Muscle of leg (tissue), 16 donors: ENCODE measurements at places on chromosomes 16 and 17. TPM values are rescaled to one million over a fixed set of nuclear protein-coding genes. Genes with fewer than 3 reads are reported as not detected.

The CES5A gene
- total RNA-seq = not detected

The NPIPB8 gene
- 0.71 TPM for total RNA-seq

The NPIPA7 gene
- 2.7 TPM for total RNA-seq

The GNG13 gene
- not detected for total RNA-seq

The SCIMP gene
- 0.89 TPM for total RNA-seq

The CDH13 gene
- 47.9 TPM for total RNA-seq

GRCh38 chr16:30927789-30928378, 4.5 kb downstream of the FBXL19 start:
- peak; percentile 88 for DNase-seq

GRCh38 chr16:88772871-88773811, 11.9 kb downstream of the PIEZO1 start:
- peak; percentile 90 for DNase-seq

DNA sequence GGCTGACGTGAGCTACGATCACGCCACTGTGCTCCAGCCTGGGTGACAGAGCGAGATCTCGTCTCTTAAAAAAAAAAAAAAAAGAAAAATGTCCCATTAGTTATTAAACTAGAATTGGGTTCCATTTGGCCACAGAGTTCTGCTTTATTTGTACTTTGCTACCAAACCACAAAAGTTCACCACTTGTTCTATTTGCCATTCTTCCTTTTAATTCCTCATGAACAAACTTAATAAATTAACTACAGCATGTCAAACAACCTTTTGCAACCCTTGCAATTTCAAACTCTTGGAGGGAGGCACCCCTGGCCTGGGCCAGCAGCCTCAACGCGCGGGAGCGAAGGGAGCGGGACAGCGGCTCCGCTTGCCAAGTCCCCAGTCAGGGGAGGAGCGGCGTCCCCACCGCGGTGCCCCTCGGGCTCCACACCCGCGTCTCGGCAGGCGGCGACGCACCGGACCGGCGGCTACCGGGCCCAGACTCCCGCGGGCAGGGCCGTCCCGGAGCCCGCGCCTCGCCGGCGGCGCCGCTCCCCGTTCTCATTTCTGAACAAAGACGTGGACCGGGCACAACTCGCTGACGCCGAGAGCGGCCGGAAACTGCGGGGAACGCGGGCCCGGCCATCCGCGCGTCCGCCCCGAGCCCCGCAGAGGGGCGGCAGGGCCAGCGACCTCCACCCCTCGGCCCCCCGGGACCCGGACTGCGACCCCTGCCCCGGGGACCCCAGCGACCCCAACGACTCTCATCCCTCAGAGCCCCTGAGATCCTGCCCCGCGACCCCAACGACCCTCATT, 775 bp downstream of the CYTH1 start:
- peak; percentile 52 for DNase-seq

- no peak for DNase-seq
Measured at GRCh38 chr16:26177438-26177837, 485.7 kb downstream of the HS3ST4 start.

DNA sequence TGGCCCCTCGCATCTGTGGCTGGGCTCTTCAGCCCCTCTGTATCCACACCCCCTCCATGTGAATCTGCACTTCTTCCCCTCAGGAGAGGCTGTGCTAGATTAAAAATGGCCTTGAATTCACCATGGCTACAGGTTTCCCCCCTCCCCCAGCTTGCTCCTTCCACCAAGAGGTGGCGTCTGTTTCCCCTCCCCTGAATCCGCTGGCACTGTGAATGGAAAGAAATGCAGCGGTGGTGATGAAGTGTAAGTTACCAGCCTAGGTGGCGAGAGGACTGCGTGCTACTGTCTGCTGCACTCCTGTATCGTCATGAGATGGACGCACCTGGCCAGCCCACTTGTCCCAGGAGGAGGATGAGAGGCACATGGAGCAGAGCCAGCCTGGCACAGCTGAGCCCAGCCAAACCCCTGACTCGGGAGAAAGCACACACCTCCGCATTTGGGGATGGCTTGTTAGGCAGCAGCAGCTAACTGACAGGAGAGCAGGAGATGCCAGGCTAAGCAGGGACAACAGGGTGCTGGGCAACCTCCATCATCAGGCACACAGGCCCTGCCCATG, 26.2 kb downstream of the TNFRSF13B start:
- peak; percentile 30 for DNase-seq

DNA sequence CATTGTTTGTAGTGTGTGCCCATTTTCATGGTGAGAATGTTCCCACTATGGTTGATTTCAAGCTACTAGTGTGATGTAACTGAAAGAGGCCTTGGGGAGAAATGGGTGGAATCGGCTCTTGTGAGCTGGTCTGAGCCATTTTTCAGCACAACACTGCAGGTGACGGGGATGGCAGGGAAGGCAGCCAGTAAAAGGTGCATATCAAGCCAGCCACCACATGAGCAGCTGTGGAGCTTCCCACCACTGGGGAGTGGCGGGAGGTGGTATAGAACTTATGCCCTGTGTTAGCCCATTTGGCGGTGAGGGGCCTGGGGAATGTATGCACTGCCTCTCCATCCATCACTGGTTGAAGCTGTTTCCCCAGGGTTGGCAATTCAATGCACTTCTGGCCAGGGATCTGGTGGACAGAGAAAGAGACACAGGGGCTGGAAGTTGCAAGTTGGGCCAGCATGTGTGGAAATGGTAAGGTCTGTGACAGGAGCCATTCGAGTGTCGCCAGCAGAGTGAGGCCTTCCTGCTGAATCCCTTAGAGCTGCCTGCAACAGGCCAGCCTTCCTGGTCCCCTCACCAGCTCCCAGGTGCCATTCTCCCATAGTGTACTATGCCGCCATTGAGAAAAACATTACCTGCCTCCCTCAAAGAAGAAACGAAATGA, 31.7 kb upstream of the BRD7 start:
- DNase-seq = no peak
